ENCODE measurements at places on chromosomes 7 and 10. TPM values are rescaled to one million over a fixed set of nuclear protein-coding genes. Genes with fewer than 3 reads are reported as not detected.

FBXL15 gene
- 8.4 TPM for total RNA-seq

ANKIB1 gene
- 23.5 TPM for total RNA-seq

PTPRZ1 gene
- total RNA-seq = not detected

TAS2R4 gene
- 0.33 TPM for total RNA-seq

ZNF716 gene
- not detected for total RNA-seq

PRR15 gene
- total RNA-seq = 1.5 TPM

INSYN2A gene
- 2.0 TPM for total RNA-seq

NMT2 gene
- 27.0 TPM for total RNA-seq

WDR86 gene
- 0.20 TPM for total RNA-seq

SLC13A1 gene
- total RNA-seq = not detected

ANKRD1 gene
- total RNA-seq = 7.0 TPM

TMEM196 gene
- total RNA-seq = not detected

ACTL6B gene
- total RNA-seq = not detected
